ENCODE measurements at places on chromosomes 2 and 18.

DNA sequence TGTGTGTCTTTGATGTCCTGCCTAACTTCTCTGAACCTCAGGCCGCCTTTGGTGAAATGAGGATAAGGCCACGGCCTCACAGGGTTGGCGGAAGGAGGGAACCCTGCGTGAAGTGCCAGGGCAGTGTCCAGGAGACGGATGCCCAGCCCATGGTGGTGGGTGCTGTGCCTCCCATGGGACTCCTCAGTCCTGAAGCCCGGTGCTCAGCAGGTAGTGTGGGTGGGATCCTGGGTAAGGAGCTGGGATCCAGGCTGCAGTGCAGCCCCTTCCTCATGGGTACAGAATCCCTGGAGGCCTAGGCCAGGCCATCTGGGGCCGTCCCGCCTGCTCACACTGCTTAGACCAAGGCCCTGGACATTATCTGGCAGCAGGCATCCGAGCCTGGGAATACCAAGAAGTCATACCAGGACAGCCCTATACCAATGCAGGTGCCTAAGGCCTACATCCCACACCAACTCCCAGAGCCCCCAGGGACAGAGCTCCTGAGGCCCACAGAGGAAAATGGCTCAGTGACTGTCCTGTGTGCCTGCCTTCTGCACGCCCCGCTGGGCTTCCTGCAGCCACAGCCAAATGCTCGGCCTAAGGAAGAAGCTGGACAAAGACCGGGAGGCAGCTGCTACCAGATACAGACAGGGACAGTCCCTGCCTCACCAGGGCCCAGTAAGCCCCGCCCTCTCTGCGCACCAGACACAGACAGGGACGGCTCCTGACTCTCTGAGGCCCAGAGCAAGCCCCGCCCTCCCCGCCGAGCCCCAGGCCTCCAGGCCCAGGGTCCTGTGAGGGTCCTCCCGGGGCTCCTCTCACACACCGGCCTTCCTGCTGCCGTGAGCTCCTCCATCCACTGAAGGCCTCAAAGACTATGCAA lies 78.0 kb downstream of the NDUFA10 start:
- no peak for DNase-seq

- DNase-seq = no peak
These were observed 326.5 kb downstream of the BCL11A start for GRCh38 chr2:60226943-60227342.

GRCh38 chr2:121351521-121352318 lies 66.7 kb upstream of the TFCP2L1 start:
- no peak for DNase-seq

DNA sequence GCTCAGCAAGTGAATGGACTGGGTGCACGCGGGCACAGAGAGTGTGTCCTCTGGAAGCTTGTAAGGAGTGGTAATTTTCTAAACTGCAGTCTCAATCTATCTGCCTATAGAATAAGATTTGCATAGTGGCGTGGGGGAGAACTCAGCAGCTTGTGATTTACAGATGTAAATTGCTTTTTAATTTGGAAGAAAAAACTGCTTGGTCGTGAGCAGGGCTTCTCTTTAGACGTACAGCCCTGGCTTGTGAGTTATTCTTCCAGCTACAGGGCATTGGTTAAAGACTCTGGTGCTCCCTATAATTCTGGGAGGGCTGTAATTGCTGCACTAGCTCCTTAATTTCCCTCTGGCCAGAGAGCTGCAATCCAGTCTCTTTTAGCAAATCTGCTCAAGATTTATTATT lies 84.9 kb downstream of the MARCO start:
- DNase-seq = no peak

- DNase-seq = no peak
These were observed 9.8 kb upstream of the RNF138 start for GRCh38 chr18:32081881-32082280.

- no peak for DNase-seq
These were observed 95.9 kb downstream of the NEB start for GRCh38 chr2:151638191-151638933.

- no peak for DNase-seq
These were observed 168.0 kb downstream of the DIS3L2 start for GRCh38 chr2:232129483-232129882.

DNA sequence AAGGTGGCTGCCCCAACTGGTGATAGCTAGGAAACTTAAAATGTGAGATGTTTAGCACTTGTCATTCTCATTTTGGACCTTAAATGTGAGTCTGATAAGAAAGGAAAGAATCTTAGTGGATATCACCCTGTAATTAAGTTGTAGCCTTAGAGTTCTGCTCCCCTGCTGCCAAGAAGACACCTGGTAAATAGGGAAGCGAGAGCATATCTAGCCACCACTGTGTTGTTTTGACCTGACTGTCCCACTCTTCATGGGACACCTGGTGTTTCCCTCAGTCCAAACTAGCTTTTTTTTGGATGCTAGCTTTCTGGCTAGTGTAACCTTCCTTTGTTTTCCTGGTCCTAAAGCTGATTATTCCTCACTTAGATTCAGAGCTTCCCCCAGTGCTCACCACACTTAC lies 357.6 kb downstream of the RAD51AP2 start:
- no peak for DNase-seq

DNA sequence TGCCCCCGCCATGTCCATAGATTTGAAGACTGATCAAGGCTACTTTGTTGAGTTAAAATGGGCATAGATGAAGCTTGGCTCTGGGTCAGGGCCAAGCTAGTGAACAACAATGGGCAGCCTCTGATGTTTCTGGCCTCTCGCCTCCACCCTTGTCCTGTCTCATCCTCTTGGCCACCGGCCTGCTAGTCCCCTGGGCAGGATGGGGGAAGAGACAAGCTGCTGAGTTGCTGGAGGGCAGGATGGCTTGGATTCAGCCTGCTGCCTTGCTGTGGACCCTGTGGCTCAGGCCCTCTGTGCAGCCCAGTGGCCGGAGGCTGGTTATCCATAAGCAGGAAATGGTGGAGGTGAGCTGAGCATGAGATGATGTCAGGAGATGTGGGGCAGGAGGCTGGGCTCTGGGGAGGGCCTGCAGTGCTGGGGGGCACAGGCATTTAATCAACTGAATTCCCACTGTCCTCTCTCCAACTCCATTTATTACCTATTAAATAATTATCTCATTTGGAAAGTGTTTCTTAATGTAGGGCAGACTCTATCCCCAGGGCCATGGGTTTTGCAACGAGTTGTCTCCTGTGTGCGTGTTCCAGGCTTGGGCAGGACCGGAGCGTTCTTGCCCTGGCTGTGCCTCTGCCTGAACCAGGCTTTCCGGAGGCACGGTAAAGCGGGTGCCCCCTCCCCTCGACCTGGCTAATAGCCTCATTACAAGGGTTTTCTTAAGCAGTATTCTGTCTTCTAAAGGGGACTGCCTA lies 122.9 kb downstream of the GLI2 start:
- no peak for DNase-seq

- no peak for DNase-seq
These were observed 147.9 kb downstream of the MYT1L start for GRCh38 chr2:2183176-2183575.

- DNase-seq = no peak
These were observed 240.2 kb downstream of the DYSF start for GRCh38 chr2:71693286-71694270.

DNA sequence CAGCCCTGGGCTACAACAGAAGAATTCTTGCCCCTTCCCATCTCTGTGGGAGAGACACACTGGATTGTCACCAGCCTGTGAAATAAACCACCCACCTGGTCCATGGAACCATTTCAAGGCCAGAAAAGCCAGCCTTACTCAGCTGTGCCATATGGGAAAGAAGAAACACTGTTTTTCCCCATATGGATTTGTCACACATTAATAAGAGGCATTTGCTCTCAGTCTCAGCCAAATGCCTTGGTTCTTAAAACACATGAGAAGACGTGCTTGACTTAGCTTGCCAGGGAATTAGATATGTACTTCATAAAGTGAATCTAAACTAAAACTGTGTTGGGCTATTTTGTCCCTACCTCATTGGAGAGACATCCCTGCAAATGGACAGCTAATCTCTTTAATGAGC lies 308.6 kb upstream of the TNP1 start:
- DNase-seq = no peak

- no peak for DNase-seq
These were observed 105.1 kb upstream of the PXDN start for GRCh38 chr2:1849450-1849849.

- DNase-seq = no peak
These were observed 61.1 kb downstream of the FMNL2 start for GRCh38 chr2:152396051-152396511.

DNA sequence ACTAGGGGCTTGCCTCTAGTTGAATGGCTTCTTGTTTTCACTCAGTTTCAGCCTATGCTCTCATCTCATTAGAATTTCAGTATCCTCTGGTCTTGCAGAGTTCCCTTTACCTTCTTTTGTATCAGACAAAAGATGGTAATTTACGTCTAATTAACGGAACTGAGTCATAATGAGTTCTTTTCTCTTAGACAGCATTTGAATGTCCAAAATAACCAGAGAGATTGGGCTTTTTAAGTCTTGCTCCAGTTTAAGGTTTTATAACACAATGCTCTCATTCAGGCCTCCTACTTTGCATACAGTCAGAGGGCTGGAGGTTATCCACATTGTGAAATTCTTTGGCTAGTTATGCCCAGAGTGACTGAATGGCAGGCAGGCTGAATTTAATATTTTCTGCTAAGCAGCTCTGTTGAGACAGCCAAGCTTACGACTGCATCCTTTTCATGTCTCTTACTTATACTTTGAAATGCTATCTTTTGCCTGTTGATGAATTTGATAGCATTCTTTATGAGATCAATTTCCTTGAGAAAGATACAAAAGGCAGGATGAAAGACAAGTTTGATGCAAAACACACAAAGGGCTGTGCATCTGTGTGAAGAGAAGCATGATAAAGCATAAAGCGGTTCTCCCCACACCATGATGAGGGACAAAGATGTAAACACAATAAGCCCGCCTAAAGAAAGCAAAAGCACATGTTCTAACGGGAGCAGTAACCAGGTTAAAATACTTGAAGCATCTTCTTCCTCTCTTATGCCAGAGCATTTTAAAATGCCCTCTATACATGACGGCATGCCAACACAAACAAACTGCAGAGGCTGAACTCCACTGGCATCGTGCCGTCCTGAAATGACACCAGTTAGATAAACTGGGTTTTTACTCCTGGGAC lies 90.0 kb downstream of the CDH2 start:
- no peak for DNase-seq

DNA sequence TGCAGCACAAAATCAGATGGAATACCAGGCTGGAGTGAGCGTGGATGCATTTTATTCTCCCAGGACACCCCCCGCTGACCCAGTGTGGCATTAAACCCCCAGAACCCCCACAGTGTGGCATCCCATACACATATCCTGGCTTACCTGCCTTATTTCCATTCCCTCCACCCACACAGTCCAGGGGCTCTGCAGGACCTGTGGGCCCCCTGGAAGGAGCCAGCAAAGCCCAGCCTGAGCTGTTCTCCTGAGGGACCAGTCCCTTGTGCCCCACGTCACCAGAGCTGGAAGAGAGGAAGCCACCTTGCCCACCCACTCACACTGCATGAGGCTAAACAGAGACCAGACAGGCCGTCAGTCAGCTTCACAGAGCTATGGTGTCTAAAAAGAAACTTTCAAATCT lies 20.1 kb downstream of the ST8SIA5 start:
- no peak for DNase-seq

DNA sequence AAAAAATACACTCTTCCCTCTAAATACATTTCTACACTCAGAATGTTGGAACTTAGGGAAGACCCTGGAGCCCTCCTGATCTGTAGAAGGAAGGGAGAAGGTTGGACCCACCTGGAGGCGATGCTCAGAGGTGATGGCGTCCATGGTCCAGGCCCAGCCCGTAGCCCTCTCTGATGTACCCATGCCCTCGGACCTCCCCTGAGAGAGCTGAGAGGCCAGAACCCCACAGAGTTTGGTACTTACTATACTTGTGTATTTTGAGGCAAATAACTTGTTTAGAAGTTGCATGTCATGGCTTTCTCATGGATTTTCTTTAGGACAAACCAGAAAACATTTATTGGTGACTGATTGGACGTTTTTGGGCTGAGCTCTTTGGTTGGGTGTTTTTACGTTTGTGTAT lies 10.5 kb downstream of the CTDP1 start:
- DNase-seq = no peak

GRCh38 chr18:55522011-55522410 lies 66.0 kb downstream of the TCF4 start:
- no peak for DNase-seq

DNA sequence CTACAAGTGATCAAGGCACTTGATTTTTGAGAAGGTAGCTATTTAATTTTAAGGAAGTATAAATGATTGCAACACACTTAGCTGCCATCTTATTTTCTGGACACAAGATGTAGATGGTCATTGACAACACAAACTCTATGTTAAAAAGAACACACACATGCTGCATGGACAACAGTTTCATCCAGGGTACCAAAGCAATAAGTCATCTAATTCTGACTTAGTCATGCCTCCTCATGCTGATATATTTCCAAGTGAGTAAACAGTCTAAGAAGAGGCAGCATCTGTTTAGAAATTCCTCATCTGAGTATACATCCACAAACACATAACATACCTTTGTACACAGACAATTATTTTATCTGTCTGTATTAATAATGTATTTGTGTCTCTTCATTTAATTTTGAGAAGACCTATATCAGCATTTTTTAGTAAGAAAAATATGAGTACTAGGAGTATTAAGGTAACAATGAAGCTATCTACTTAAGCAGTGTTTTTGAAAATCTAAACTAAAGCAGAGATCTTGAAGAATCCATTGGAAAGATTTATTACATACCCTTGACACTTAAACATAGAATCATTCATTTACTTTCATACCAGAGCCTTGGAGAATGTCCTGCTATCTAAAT lies 84.9 kb downstream of the SCN1A start:
- no peak for DNase-seq

DNA sequence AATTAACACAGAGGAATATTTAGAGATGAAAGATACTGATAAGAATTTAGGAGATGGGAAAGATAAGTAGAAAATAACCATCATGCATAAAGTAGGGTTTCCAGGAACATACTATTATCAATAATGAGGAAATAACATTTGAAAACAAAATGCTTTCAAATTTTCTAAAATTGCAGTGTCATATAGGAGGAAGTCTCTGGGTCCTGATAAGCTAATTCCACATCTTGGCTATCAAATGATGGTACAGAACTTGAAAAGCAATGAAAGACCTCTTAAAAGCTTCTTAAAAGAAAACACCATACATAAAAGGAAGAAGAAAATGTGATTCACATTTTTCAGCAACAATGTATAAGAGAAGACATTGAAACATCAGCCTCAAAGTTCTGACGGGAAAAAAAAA lies 1024.8 kb downstream of the TSN start:
- DNase-seq = no peak

GRCh38 chr18:10094655-10095054 lies 180.8 kb downstream of the VAPA start:
- DNase-seq = no peak

DNA sequence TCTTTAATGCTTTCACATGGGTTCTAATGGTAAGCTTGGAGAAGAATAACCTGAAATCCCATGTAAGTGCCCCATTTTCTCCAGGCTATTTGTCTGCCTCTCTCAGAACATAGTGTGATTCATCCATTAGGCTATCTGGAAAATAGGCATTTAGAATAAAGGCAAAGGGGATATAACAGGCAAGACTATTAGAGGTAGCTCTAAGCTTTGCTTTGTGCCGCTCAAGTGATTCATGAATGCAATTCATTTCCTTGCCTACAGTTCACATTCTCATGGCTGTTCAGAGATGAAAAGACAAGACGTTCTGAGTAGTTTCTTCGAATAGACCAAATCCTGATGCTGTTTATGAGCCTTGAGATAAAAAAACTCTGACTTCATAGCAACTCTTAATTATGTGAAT lies 101.7 kb downstream of the ANKRD44 start:
- DNase-seq = no peak
